PC-9 (cell line): ENCODE measurements at places on chromosomes 2 and 18. TPM values are rescaled to one million over a fixed set of nuclear protein-coding genes. Genes with fewer than 3 reads are reported as not detected.

SPP2 gene
- not detected in 2 replicates for total RNA-seq

SPATA3 gene
- total RNA-seq, result not detected in 2 replicates

DUSP2 gene
- 4.0 and 5.2 TPM in 2 replicates for total RNA-seq

MC5R gene
- total RNA-seq, result not detected in 2 replicates

ATP8B1 gene
- total RNA-seq, result 16.7 and 23.4 TPM in 2 replicates

HOXD9 gene
- not detected in 2 replicates for total RNA-seq

MAP3K19 gene
- not detected in 2 replicates for total RNA-seq

AMMECR1L gene
- total RNA-seq, result 17.1 and 20.3 TPM in 2 replicates

ZNF532 gene
- 19.1 and 21.1 TPM in 2 replicates for total RNA-seq

ERFE gene
- total RNA-seq, result 9.7 and 18.3 TPM in 2 replicates

CTAGE1 gene
- not detected in 2 replicates for total RNA-seq

IL36G gene
- total RNA-seq, result not detected in 2 replicates

CNTNAP5 gene
- total RNA-seq, result not detected in 2 replicates
